ENCODE measurements at places on chromosomes 12 and 14. TPM values are rescaled to one million over a fixed set of nuclear protein-coding genes. Genes with fewer than 3 reads are reported as not detected.

The IL26 gene
- not detected for polyA plus RNA-seq

The NOVA1 gene
- not detected for polyA plus RNA-seq

The ACSM4 gene
- not detected for polyA plus RNA-seq

The GPD1 gene
- not detected for polyA plus RNA-seq

The SLCO1B1 gene
- polyA plus RNA-seq = not detected

The SLC6A15 gene
- not detected for polyA plus RNA-seq

The RFX4 gene
- not detected for polyA plus RNA-seq

The ACYP1 gene
- polyA plus RNA-seq = 2.8 TPM

Data from CD14-positive monocyte (primary cell).